Mesenteric fat pad (tissue), 1 donor: ENCODE measurements at places on chromosomes 11 and 22. TPM values are rescaled to one million over a fixed set of nuclear protein-coding genes. Genes with fewer than 3 reads are reported as not detected.
A peak's percentile ranks its signal among the peaks of the same experiment; 100 is the strongest.

GRCh38 chr22:36862251-36863242 lies 1.7 kb downstream of the NCF4 start:
- DNase-seq: peak; percentile 87

- DNase-seq: no peak
Measured at GRCh38 chr11:69215784-69216415, 60.2 kb downstream of the SMIM38 start.

- DNase-seq: no peak
Measured at GRCh38 chr11:61497473-61497872, 11.1 kb upstream of the LRRC10B start.

The MMP8 gene
- 2.6 TPM for total RNA-seq

DNA sequence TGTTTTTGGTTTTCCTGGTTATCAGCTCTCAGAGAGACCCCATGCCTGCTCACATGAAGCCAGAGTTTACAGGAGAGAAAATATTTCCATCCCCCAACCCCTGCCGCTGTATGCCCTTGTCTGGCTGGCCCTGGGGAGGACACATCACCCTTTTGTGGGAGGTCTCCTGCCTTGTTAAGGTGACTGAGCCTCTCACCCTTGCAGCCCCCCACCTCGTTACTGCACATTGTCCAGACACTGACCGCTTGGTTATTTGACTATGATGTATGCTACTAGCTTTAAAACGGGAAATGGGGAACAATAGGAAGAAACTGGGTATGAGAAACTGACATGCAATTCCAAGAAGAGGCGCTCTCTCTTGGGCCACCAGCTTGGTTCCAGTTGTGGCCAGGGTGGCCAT lies 51.1 kb upstream of the RFPL3 start:
- no peak for DNase-seq

GRCh38 chr11:48148749-48149148 lies 67.9 kb upstream of the OR4B1 start:
- no peak for DNase-seq

The CDC42EP2 gene
- total RNA-seq: 88.4 TPM

DNA sequence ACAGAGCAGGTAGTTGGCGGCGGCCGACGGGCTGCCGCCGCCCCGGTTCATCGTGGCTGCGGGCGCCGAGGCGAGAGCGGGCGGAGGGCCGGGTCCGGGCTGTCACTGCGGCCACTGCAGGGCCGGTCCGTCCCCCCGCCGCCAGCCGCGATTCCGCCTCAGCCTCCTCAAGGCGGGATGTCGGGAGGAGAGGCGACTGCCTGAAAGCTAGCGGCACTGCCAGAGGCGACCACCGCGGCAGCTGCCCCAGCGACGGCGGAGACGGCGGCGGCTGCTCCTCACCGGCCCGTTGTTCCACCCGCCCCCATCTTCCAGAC lies 234 bp downstream of the SESN3 start:
- DNase-seq: no peak

The SCN4B gene
- total RNA-seq: 2.3 TPM

DNA sequence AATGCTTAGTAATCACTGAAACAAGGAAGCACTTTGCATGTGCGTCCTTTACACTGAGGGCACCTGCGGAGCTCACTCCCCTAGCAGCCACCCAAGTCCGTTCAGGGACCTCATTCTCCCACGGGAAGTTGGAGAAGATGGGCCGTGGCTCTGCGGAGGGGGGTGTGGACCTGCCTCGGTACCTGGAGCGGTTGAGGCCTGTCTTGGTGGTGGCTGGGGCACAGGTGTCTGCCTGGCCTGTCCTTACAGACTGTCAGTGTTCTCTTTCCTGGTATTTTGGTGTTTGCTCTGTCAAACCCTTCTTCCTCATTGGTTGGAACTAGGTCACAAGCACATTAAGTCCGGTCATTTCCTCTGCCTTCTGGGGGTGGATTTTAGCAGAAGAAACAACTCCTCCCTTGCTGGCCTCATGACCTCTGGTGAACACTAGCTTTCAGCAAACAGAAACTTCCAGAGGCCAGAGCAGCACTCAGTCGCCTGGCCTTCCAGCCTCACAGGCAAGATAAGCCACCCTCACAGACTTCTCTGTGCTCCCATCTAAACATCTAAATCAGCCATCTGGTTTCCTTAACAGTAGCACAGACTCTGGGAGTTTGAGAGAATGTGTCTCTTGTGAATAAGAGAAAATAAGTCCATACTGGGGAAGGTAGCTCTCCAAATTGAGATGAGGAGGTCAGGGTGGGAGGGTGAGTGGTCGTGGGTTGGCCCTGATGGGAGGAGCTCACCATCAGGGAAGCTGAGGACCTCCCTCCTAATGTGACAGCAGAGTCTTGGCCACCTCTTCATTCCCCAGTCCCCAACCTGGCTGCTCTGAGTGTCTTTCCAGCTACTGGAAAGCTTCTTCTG lies 8.6 kb downstream of the SNAP29 start:
- DNase-seq: no peak

DNA sequence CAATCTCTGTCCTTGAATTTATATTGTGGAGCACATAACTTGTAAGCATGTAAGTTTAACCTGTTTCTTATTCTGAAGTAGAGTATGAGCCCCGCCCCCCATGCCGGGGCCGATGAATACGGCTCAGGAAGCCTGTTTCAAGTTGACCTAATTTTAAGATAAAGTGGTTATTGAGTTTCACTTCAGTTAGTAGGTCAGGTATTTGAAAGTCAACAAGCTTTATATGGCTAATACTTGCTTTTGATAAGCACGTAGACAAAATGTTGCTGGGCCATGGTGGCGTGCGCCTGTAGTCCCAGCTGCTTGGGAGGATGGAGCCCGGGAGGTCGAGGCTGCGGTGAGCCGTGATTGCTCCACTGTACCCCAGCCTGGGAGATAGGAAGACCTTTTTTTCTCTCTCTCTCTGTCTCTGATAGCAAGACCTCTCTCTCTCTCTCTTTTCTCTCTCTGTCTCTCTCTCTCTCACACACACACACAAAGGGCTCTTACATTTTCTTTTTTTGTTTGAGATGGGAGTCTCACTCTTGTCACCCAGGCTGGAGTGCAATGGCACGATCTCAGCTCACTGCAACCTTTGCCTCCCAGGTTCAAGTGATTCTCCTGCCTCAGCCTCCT lies 14.4 kb downstream of the YWHAH start:
- DNase-seq: no peak

The TBRG1 gene
- total RNA-seq: 32.7 TPM

The MMP1 gene
- 0.26 TPM for total RNA-seq

GRCh38 chr22:21082248-21082647 lies 36.5 kb downstream of the LRRC74B start:
- no peak for DNase-seq

GRCh38 chr11:70660059-70660888 lies 261.9 kb downstream of the CTTN start:
- DNase-seq: no peak

GRCh38 chr11:21811572-21811971 lies 381.3 kb upstream of the ANO5 start:
- DNase-seq: no peak

The DMC1 gene
- 0.22 TPM for total RNA-seq

The CHRM1 gene
- not detected for total RNA-seq

DNA sequence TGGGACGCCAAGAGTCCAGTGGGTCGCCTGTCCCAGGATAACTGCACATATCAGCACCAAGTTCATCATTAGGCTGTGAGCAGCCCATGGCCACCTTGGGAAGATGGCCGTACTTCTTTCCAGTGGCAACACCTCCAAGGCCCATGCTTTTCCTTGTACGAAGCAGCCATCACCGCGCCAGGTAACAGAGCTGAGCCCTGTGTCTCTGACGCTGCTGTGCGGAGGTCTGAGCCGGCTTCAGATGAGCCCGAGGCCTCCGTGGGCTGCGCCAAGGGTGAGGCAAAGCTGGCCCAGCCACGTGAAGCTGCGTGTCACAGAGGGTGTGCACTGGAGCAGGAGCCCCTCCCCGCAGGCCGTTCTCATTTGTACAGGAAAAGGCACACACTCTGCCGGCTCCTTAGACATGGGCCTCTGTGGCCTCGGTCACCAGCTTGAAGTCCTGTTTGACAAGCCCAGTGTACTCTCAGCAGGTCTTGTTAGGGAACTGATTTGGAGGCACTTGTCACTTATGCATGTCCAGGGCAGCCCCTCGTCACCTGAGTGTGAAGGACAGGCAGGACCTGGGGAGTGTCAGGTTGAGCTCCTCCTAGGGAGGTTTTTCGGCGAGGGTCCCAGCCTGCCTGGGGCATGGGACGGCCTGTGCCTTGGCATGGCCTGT lies 401.5 kb downstream of the TBC1D22A start:
- peak; percentile 81 for DNase-seq

GRCh38 chr22:44166498-44167276 lies 14.0 kb upstream of the PARVG start:
- DNase-seq: no peak

DNA sequence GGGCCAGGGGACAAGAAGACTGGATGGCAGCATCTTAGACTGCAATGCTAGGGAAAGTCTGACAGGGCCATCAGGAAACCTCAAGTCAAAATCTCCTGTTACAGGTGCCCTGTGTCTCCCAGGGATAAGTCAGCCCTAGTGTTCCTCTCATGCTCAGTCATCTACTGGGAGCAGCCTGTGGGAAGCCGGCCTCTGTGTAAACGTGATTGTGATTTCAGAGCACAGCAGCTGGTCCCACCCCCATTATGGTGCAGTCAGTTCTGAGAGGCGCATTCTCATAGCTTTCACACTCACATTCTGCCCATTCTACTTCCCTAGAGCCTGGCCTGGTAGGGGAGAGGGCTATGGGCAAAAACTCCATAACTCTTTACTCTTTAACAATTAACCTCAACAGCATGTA lies 7.2 kb upstream of the SLN start:
- DNase-seq: no peak

The CXCR5 gene
- not detected for total RNA-seq

The GSTT2B gene
- total RNA-seq: 3.8 TPM

- DNase-seq: no peak
Measured at GRCh38 chr11:43868852-43869567, 11.6 kb upstream of the ALKBH3 start.

- DNase-seq: no peak
Measured at GRCh38 chr11:126519764-126520734, 164.6 kb downstream of the ST3GAL4 start.

DNA sequence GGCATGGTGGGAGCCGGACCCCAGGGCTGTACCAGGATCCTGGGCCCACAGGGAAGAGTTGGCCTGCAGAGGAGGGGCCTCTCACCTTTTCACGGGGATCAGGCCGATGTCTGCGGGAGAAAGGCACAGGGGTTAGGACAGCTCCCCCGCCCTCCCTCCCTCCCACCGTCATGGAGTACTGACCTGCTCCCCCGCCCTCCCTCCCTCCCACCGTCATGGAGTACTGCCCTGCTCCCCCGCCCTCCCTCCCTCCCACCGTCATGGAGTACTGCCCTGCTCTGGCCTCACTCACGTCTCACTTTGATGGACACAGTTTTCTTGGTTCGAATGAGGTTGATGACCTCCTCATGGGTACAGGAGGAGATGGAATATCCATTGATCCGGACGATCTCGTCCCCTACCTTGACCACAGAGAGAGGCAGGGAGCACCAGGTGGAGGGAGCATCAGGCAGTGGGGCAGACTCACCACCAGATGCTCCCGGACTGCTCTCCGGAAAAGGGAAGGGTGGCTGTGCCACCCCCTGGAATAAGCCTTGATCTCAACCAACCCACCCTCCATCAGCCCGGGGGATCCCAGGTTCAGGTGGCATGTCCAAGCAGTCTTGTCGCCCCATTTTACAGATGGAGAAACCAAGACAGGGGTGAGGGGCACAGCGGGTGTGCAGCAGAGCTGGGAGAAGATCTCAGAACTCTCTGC lies 17.1 kb downstream of the USH1C start:
- no peak for DNase-seq

- DNase-seq: no peak
Measured at GRCh38 chr11:111976119-111976766, 39.1 kb downstream of the DIXDC1 start.

GRCh38 chr11:83124636-83125424 lies 32.1 kb upstream of the PCF11 start:
- no peak for DNase-seq

GRCh38 chr11:24900960-24901549 lies 404.2 kb downstream of the LUZP2 start:
- no peak for DNase-seq

DNA sequence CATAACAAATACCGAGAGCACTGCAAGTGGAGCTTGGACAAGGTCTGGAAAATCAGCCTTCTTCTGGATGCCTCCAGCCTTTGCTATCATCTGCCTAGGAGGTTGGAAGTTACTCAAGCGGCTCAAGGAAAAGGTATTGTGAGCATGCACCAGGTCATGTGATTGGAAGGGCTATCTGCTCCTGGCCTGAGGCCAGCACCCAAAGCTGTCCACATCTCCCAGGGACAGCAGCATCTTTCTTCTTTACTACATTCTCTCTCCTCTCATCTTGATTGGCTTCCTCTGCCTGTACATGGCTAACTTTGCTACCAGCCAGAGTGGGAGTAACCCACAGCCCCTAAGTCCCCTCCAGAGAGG lies 44.2 kb upstream of the AMPD3 start:
- DNase-seq: no peak

The SYCE3 gene
- not detected for total RNA-seq

DNA sequence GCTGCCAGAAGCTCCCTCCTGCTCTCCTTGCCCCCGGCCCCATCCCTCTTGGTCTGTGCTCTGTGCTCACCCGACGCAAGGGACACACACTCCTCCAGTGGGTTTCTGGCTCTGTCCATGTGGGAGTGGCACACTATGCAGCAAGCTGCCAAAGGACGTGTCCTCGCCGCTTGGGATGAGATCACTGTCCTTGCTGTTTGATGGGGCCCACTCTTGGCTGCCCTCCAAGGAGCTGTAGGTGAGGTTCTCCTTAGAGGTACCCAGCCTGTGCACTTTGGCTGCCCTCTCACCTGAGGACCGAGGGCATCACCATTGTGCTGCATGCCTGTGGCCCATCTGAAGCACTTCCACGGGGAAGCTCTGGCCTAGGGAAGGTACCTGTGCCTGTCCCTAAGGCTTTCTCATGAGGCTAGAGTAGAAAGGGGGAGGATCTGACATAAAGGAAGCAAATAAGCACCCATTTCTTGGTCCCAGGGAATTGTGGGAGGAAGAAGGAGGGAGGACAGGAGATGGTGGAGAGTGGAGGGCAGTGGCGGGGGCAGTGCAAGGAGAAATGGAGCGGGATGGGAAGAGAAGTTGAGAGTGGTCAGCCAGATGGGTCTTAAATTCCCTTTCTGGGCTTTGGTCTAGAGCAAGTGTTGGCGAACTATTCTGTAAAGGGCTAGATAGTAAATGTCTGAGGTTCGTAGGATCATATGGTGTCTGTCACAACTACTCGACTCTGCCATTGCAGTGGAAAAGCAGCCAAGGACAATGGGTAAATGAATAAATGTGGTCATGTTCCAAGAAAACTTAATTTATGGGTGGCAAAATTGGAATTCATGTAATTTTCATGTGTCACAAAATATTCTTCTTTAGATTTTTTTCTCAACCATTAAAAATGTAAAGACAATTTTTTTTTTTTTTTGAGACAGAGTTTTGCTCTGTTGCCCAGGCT lies 47.0 kb upstream of the AMPD3 start:
- peak; percentile 79 for DNase-seq

DNA sequence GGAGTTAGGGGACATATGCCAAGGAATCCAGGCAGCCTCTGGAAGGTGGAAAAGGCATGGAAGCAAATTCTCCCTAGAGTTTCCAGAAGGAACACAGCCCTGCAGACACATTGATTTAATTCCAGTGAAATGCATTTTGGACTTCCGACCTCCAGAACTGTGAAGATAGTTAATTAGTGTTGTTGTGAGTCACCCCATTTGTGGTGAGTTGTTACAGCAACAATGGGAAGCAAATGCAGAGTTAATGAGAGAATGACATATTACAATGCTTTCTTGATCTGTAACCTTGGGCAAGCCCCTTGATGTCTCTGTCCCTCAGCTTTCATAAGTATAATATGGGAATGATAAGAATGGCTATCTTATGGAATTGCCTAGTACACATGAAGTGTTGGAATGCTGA lies 178.7 kb downstream of the KIRREL3 start:
- DNase-seq: no peak

GRCh38 chr11:60182541-60183330 lies at the start of gene MS4A6A:
Gene MS4A6A (minus strand): TSS chr11:60183083. CDS start chr11:60181727, 1,356 bp downstream.
- DNase-seq: no peak
